ENCODE measurements at places on chromosomes 2 and 18.

DNA sequence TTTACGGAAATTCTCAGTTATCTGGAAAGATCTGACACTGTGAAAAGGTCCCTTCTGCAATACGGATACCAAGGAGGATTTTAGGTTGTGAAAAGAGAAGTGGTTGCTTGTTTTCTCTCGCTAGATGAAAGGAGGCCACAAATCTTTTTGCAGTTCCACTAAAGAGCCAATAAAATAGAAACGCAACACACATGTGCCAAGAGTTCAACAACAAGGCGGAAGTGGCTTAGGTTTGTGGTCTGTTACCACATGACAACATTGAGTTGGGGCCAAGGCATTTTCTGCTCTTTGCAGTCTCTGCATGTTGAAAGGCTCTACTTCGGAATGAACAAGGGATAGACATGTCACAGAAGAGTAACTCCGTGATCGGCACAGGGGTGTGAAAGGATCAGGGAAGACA, 115.7 kb upstream of the OSR1 start:
- peak; percentile 21 for DNase-seq

DNA sequence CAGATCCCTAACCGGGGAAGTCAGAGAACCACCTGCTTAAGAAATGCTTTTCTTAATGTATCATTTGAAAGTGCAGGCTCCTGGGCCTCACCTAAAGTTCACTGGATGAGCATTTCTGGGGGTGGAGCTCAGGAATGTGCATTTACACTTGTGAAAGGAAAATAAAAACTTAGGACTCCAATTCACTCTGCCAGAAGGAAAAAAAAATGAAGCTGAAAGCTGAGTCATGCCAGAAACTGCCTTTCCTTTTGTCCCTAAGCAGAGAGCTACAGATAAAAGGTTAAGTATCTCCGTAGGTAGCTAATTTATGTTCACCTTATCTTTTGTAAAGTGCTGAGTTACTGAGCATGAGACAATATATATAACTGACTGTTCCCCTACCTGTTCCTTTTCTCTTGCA, 229.5 kb upstream of the MEX3C start:
- DNase-seq = no peak

GRCh38 chr2:8329660-8330622, 351.9 kb upstream of the ID2 start:
- no peak for DNase-seq

DNA sequence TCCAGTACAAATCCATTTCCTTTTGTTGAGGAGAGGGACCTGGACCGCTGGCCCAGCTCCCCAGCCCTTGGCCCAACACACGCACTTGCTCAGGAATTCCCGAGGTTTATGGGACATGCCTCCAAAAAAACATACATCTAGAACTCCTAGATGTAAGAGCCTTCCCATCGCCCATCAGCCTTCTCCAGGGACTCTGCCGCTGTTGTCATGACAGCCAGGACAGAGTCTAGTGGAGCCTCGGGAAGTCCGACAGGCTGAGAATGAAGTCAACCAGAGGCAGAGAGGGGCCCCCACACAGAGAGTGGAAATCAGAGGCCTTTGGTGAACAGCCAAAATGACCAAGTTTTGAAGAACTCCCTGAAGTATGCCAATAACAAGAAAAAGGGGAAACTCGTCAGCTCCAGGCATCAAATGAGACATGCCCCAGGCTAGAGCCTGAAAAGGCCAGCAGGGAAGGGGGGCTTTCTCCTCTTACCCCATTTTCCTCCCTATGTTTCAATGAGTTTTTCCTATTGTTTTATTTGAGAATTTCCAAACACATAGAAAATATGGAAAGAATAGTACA, 43.2 kb upstream of the CAB39 start:
- no peak for DNase-seq

DNA sequence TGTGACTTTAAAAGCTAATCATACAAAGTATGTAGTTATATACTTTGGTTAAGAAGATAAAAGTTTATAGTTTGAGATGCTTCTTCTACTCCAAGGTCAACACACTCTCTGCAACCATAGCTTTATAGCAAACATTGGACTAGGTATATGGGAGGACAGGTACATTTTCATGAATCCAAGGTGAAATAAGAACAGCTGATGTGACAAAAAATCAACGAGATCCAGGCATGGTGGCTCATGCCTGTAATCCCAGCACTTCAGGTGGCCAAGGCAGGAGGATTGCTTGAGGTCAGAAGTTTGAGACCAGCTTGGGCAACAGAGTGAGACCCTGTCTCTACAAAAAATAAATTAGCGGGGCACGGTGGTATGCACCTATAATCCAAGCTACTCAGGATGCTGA, 163.3 kb upstream of the VWC2L start:
- DNase-seq = no peak

- DNase-seq = no peak
Observed at GRCh38 chr2:79453918-79454317, 58.9 kb upstream of the CTNNA2 start.

- DNase-seq = no peak
Observed at GRCh38 chr2:178807227-178808008, at the start of gene TTN. Gene TTN, minus strand, starts transcription at chr2:178807423. Its CDS starts 2,781 bp downstream, at chr2:178804642.

- no peak for DNase-seq
Observed at GRCh38 chr18:71682591-71682990, 861.6 kb downstream of the CBLN2 start.

- no peak for DNase-seq
Observed at GRCh38 chr18:59478591-59478990, 119.5 kb upstream of the LMAN1 start.

- DNase-seq = no peak
Observed at GRCh38 chr2:79619976-79620375, 107.1 kb downstream of the CTNNA2 start.

GRCh38 chr2:56260415-56260814, 76.6 kb downstream of the CCDC85A start:
- no peak for DNase-seq

DNA sequence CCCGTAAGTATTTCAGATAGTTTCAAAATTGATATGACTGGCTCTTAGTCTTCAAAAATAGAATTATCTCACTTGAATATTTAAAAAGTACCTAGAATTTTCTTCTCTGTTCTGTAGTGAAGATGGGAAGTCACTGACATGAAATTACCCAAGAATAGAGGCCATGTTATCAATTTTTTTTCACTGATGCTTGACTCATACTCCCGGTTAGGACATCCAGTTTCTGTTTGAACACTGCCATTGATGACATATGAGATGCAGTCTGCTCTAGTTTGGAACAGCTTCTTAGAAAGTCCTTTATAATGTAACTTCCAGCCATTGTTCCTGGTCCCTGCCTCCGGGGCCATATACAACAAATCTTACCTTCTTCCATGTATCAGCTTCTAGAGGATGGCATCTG, 26.0 kb downstream of the MAP3K20 start:
- no peak for DNase-seq

DNA sequence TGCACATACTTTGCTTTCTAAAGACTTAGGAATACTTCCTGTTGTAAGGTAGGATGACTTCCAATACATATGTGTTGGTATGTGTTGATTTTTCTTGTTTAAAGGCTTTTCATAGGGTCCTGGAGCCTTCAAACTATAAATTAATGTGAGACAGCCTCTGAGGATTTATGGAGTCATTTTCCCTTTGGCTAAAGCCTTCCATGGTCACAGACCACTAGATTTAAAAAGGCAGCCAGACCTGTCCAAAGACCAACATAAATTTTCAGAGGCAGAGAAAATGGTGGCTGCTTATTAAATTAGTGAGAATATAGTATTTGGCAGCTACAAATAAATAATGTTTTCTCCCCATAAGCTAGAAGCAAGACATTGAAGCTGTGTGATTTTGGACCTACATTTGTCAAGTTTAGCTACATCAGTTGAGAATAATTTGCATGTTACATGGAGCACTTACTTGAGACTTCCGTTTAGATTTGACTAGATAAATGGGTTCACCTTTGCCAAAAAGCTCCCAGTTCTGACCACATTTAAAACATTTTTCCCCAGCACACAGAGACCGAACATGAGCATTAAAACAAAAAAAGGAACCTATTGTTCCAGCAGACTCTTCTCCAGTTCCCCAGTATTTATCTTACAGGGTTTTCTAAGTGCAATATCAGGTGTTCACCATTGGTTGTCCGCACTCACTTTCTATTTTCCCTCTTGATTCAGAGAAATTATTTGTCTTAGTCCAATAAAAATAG, 402.9 kb downstream of the PARD3B start:
- DNase-seq = no peak

DNA sequence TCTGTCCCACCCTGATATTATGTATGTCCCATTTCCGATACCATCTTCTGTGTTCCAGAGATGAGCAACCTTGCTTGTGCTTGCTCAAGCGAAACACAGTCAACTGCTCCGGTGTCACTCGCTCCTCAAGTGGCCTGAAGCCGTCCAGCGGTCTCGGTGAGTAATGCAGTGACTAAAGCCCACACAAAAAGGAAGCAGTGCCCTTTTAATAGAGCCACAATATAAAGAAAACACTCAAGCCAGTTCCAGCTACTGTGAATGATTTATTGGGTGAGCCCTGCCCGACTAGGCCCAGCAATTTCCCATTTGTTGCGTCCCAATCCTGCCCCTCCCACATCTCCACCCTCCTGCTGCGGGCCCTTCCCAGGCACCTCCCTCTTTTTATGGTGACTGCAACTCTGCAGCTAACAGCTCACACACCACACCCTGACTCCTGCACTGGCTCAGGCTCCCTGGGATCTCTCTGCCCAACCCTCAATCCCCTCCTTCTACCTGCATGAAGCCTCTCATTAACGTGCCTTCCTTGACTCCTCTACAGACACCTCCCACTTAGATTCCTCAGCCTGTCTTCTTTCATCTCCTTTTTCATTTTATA, 44.2 kb upstream of the DSC1 start:
- DNase-seq = no peak

- DNase-seq = no peak
Observed at GRCh38 chr2:40279001-40279400, 172.9 kb downstream of the SLC8A1 start.

DNA sequence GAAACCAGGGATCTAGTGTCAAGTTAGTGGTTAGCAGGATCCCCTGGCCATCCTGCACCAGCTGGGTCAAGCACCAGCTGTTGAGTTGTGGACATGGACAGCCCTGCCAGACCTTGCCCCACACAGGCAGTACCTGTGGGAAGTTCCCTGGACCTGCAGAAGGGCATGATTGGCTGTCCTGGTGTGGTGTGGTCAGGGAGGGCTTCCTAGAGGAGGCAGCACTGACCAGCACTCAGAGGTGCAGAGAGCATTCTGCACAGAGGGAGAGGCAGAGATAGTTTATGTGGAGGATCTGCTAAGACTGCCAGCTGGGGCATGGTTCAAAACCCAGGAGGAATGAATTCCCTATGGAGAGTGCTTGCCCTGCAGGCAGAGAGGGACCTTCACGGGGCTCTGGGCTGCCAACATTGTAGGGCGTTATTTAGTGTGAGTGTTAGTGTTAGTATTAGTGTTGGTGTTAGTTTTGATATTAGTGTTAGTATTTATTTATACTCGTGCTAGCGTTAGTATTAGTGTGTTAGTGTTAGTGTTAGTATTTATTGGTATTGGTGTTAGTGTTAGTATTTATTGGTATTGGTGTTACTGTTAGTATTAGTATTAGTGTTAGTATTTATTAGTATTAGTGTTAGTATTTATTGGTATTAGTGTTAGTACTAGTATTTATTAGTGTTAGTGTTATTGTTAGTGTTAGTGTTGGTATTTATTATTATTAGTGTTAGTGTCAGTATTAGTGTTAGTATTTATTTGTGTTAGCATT, 31.9 kb downstream of the TWIST2 start:
- DNase-seq = no peak

DNA sequence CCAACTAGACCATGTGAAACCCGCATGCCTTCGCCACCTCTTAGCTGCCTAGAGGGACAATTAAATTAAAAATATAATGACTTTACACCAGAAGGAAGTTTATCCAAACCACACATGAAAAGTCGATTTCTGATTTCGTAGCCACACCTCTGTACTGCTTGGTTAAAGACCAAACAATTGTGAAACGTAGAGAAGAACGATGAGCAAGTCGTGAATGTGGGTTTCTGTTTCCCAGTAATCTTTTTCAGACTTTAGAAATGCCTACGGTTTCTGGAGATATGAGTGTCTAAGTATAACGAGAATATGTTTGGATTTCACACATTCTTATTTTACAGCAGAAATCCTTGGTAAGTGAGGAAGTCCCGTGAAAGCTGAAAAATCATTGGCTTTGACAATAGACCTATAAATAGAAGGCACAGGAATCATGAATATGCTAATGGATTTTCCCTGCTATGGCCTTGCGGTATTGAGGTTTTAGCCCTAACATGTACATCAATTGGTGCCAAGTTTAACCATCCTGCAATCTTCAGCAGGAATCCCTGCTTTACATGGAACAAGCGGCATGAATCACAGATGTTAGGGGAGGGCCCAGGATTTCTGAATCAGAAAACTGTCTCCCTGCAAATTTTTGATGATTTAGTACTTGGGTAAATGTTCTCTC, 105.6 kb downstream of the TTC32 start:
- no peak for DNase-seq

DNA sequence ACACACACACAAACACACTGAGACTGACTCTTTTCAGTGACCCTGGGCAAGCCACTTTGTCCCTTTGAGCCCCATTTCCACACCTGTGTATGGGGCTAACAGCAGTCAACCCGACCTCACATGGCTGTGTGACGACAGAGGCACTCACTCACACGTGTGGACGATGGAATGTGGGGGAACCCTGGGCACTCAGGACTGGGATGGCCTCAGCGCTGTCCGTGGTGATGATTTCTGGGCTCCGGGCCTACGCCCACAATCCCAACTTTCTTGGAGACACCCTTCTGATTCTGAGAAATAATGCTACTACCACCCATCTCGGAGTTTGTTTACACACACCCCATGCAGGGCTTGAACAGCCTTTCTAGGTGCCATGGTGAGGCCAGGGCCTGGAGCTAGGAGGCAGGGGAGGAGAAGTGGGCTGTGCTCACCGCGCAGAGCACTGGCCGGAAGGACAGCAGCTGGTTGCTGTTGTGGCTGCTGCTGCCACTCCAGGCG, 1.5 kb downstream of the CRYBA2 start:
- no peak for DNase-seq

GRCh38 chr18:4060427-4061281, 394.5 kb downstream of the DLGAP1 start:
- no peak for DNase-seq

GRCh38 chr2:12856934-12857601, 140.3 kb downstream of the TRIB2 start:
- peak; percentile 35 for DNase-seq

GRCh38 chr2:234403074-234403473, 93.8 kb downstream of the ARL4C start:
- no peak for DNase-seq

- DNase-seq = no peak
Observed at GRCh38 chr2:133434959-133435668, 133.1 kb downstream of the NCKAP5 start.

DNA sequence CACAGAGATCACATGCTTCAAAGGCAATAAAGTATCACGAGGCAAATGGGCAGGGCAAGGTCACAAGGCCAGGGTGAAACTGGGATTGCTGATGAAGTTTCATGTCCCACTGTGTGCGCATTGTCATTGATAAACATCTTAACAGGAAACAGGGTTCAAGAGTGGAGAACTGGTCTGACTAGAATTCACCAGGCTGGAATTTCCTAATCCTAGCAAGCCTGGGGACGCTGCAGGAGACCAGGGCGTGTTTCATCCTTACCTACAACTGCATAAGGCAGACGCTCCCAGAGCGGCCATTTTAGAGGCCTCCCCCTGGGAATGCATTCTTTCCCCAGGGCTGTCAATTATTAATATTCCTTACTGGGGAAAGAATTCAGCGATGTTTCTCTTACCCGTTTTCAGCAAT, 33.2 kb downstream of the PTPN4 start:
- DNase-seq = no peak

- DNase-seq = no peak
Observed at GRCh38 chr2:88187038-88187676, 17.0 kb downstream of the THNSL2 start.

Data from CMK (cell line).